Ovary (tissue), 10 donors: ENCODE measurements at places on chromosomes 5 and 9.
A peak's percentile ranks its signal among the peaks of the same experiment; 100 is the strongest.

DNA sequence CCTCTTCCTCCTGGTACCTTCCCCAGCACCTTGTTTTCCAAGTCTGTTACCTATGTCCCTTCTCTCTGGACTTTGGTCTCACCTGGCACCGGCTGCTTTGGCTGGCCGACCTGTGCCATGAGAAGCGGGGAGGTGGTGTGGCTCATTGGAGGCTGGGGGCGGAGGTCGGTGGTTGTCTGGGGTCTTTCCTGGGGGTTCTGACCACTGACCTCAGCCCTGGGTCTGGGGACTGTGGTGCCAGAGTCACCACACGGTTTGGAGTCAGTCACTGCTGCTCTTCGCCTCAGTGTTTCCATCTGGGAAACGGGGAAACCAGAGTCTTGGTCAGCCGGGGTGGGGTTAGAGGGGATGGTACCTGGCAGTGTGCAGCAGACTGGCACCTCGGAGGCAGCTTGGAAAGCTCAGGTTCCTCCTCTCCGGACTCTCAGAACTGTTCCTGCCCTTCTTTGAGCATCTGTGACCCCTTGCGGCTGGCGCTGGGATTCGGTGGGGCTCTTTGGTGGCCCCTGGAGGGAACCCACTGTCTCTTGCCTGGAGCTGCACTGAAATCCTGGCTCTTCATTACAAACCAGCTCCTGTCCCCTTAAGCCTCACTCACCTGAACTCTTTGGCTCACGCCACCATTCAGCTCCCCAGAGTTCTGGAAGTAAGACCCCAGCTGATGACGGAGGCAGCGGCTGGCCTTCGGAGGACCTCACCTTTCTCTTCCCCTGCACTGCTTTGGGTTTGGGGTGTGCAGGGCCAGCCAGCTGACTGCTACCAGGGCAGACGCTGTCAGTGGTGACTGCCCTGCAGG is 4.1 kb upstream of the RXRA start:
- H3K27me3 ChIP-seq = no peaks in the 10 kb centered on the region
- no peak overlapping the region for H3K27ac ChIP-seq
- peak; percentile 40 for DNase-seq

- H3K27ac ChIP-seq = no peak overlapping the region
- H3K27me3 ChIP-seq = no peaks in the 10 kb centered on the region
- no peaks in the 10 kb centered on the region for H3K36me3 ChIP-seq
- H3K4me3 ChIP-seq = no peak overlapping the region
These were observed 275.6 kb downstream of the KDM4C start for GRCh38 chr9:7033076-7034045.

DNA sequence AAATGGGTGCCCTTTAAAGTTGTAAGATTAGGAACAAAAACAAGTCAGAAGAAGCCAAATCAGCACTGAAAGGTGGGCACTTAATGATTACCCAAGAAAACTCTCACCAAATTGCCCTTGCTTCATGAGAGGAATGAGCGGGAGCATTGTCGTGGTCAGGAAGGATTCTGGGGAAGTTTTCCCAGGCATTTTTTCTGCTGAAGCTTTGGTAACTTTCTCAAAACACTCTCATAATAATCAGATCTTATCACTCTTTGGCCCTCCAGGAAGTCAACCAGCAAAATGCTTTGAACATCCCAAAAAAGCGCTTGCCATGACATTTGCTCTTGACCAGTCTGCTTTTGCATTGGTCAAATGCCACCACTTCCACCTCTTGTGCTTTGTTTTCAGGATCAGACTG is 10.4 kb upstream of the PCDHGC3 start:
- H3K4me1 ChIP-seq = no peaks in the 10 kb centered on the region

DNA sequence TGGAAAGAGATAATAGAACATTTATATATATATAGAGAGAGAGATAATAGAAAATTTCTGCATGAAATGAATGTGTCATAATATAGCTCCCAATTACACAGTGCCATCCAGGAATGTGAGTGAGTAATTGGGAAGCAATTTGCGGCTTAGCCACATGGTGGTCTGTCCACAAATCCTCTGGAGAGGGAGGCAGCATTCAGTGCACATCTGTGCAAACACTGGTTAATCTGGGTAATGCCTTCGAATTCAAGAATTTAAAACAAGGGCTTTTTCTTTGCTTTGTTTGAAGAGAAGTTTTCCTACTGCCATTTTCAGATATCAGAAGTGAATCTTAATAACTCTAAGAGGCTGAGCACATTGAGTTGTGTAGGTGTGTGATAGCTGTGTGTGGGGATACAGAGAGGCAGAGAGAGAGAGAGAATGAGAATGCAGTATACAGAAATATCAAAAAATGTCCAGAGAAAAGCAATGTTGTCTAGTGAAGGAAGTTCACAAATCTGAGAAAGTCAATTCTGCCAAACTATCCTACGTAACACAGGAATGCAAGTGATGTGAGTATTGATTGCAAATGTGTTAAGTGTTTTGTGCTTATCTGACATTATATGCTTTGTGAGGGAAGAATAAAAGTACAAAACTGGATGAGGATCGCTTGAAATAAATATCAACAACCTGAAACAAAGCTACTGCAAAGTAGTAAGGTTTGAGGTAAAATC is 134.6 kb downstream of the EDIL3 start:
- H3K27me3 ChIP-seq = no peaks in the 10 kb centered on the region
- no peak overlapping the region for H3K4me3 ChIP-seq
- no peaks in the 10 kb centered on the region for H3K4me1 ChIP-seq
- no peaks in the 10 kb centered on the region for H3K36me3 ChIP-seq

- H3K4me3 ChIP-seq = no peak overlapping the region
- H3K27me3 ChIP-seq = no peaks in the 10 kb centered on the region
- peaks cover 2% of the 10 kb centered on the region for H3K4me1 ChIP-seq
- H3K27ac ChIP-seq = no peak overlapping the region
These were observed 75.0 kb downstream of the PTPDC1 start for GRCh38 chr9:94159069-94159939.

DNA sequence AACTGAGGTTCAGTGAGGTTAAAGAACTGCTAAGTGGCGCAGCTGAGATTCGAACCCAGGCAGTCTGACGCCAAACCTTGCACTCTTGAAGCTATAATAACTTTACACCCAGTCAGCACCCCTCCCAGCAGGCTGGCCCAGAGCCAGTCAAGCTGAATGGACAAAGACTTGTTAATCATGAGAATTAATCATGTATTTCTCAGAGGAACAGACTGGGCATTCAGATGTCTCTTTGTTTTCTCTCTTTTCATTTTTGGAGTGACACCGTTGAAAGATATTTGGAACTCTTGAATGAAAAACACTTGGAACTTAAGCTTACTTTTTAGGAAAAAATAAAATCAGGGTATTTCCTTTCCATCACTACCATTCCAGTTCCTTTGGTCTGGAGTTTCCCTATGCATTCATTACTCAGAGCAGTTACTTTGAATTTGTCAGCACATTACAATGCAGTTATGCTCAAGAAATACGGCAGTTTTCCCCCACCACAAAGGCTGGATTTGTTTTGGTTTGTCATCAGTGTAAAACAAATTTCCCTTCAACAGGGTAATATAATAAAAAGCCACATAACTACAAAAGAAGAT is 22.6 kb upstream of the MAMDC2 start:
- no peak overlapping the region for H3K4me3 ChIP-seq
- no peaks in the 10 kb centered on the region for H3K27me3 ChIP-seq
- H3K4me1 ChIP-seq = peaks cover 1% of the 10 kb centered on the region
- DNase-seq = no peak
- no peaks in the 10 kb centered on the region for H3K36me3 ChIP-seq

GRCh38 chr9:105144076-105144475 is 100.4 kb upstream of the SLC44A1 start:
- no peak overlapping the region for H3K27ac ChIP-seq
- no peaks in the 10 kb centered on the region for H3K27me3 ChIP-seq
- H3K36me3 ChIP-seq = no peaks in the 10 kb centered on the region
- DNase-seq = no peak

DNA sequence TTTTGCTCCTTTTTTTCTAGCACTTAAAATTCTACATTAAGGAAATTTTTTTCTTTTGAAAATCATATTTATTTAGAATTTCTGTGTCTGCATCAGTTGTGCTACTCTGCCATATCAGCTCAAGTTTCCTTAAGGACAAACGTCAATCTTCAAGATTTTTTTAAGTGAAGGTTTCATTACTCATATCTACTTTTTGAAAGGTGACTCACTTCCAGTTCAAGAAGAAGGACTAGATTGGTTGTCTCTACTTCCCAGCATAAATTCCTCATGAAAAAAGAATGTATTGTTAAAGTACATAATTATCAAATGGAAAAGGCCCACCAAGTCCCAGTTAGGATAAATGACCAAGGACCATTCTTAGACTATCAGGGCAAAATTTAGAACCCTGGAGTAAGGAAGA is 626.5 kb downstream of the DMRTA1 start:
- no peaks in the 10 kb centered on the region for H3K27me3 ChIP-seq
- H3K4me3 ChIP-seq = no peak overlapping the region
- no peak overlapping the region for H3K27ac ChIP-seq
- no peaks in the 10 kb centered on the region for H3K4me1 ChIP-seq

GRCh38 chr5:101404531-101404930 is 501.4 kb upstream of the ST8SIA4 start:
- no peak for DNase-seq
- H3K4me3 ChIP-seq = no peak overlapping the region
- no peaks in the 10 kb centered on the region for H3K4me1 ChIP-seq
- H3K27ac ChIP-seq = no peak overlapping the region

- no peak for DNase-seq
- H3K4me3 ChIP-seq = no peak overlapping the region
- H3K4me1 ChIP-seq = no peaks in the 10 kb centered on the region
- H3K27me3 ChIP-seq = no peaks in the 10 kb centered on the region
- no peak overlapping the region for H3K27ac ChIP-seq
- H3K36me3 ChIP-seq = no peaks in the 10 kb centered on the region
These were observed 182.1 kb downstream of the FBN2 start for GRCh38 chr5:128355961-128356360.

GRCh38 chr9:35736201-35736633 is 3.8 kb downstream of the CREB3 start:
- no peak overlapping the region for H3K27ac ChIP-seq
- H3K4me1 ChIP-seq = peaks cover under 1% of the 10 kb centered on the region
- H3K4me3 ChIP-seq = no peak overlapping the region
- no peaks in the 10 kb centered on the region for H3K27me3 ChIP-seq

- no peaks in the 10 kb centered on the region for H3K27me3 ChIP-seq
- DNase-seq = no peak
- H3K4me3 ChIP-seq = no peak overlapping the region
- H3K36me3 ChIP-seq = no peaks in the 10 kb centered on the region
- H3K4me1 ChIP-seq = peaks cover 2% of the 10 kb centered on the region
- H3K27ac ChIP-seq = no peak overlapping the region
These were observed 188.5 kb downstream of the EPB41L4A start for GRCh38 chr5:112230606-112231005.

GRCh38 chr5:168064933-168065622 is 226.4 kb upstream of the WWC1 start:
- H3K4me1 ChIP-seq = no peaks in the 10 kb centered on the region
- H3K36me3 ChIP-seq = no peaks in the 10 kb centered on the region
- H3K27ac ChIP-seq = no peak overlapping the region
- DNase-seq = no peak
- no peaks in the 10 kb centered on the region for H3K27me3 ChIP-seq

GRCh38 chr9:89353989-89354388 is 35.7 kb downstream of the SECISBP2 start:
- H3K27ac ChIP-seq = no peak overlapping the region
- DNase-seq = no peak
- H3K27me3 ChIP-seq = no peaks in the 10 kb centered on the region
- peaks cover 6% of the 10 kb centered on the region for H3K4me1 ChIP-seq
- no peaks in the 10 kb centered on the region for H3K36me3 ChIP-seq
- H3K4me3 ChIP-seq = no peak overlapping the region

DNA sequence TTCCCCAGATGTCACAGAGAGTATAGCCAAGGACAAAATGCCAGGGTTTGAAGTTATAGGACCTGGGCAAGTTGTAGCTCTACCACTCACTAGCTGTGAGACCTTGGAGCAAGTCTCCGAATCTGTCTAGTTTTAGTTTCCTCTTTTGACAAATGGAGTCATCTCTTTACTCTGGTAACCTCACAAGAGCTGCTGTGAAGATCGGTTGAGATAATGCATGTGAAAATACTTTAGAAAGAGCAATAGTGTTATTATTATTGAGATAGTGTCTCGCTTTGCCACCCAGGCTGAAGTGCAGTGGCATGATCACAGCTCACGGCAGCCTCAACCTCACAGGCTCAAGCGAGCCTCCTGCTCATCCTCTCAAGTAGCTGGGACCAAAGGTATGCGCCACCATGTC is 117.9 kb upstream of the NR5A1 start:
- H3K4me3 ChIP-seq = no peak overlapping the region
- no peaks in the 10 kb centered on the region for H3K4me1 ChIP-seq
- no peak overlapping the region for H3K27ac ChIP-seq
- no peaks in the 10 kb centered on the region for H3K36me3 ChIP-seq

DNA sequence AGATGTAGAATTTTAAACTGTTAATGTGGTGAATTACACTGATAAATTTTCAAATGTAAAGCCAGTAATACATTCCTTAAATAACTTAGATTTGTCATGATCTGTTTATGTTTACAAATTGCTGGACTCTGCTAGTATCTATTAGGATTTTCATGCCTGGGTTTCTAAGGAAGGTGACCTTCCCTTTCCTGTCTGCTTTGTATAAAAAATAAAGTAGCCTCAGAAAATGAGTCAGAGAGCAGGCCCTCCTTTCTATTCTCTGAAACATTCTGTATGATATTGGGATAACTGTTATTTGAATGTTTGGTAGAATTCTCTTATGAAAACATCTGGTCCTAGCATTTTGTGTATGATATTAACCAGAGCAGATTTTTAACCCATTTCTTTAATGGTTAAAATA is 255.3 kb downstream of the SYK start:
- H3K36me3 ChIP-seq = no peaks in the 10 kb centered on the region
- DNase-seq = no peak
- H3K4me3 ChIP-seq = no peak overlapping the region
- H3K27ac ChIP-seq = no peak overlapping the region

DNA sequence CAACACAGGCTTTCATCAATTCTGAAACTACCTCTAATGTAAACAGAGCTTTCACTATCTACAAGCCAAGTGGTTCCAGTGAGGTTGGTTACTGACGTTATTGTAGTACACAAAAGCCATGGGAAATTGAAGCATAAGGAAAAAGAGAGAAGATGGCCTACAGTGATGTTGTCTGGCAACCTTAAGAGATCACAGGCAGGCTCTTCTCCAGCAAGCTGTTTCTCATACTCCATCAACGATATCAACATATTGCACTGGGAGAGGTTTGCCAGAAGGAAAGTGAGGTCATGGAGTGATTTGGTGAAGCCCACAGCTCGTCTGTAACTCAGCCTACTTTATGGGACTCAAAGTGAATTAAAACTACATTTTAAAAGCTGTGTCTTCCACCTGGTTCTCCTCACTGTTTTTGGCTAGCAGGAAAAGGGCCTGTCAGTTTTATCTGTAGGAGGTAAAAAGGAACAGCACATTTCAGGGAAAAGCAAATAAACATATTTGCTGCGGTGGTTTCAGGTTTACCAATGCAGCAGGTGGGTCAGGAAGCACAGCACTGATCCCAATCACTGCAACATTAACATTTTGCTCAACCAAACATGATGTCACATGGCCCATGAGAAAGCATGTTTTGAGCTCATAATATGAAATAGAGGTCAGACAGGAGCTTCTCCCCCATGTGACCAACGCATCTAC is 72.9 kb downstream of the ARSB start:
- H3K4me3 ChIP-seq = no peak overlapping the region
- no peaks in the 10 kb centered on the region for H3K36me3 ChIP-seq
- H3K27ac ChIP-seq = no peak overlapping the region
- H3K27me3 ChIP-seq = no peaks in the 10 kb centered on the region

- H3K27me3 ChIP-seq = no peaks in the 10 kb centered on the region
- DNase-seq = peak; percentile 67
- H3K4me3 ChIP-seq = no peak overlapping the region
- H3K36me3 ChIP-seq = no peaks in the 10 kb centered on the region
- H3K4me1 ChIP-seq = peaks cover 9% of the 10 kb centered on the region
These were observed 2.5 kb downstream of the PTGES2 start for GRCh38 chr9:128124873-128125579.
